Naive B cell (primary cell): ENCODE measurements at places on chromosomes 12 and 14.

- DNase-seq, result no peak
Measured at GRCh38 chr14:78048120-78048519, 122.1 kb upstream of the NRXN3 start.

GRCh38 chr14:55353686-55354467, 57.8 kb downstream of the ATG14 start:
- DNase-seq, result no peak

DNA sequence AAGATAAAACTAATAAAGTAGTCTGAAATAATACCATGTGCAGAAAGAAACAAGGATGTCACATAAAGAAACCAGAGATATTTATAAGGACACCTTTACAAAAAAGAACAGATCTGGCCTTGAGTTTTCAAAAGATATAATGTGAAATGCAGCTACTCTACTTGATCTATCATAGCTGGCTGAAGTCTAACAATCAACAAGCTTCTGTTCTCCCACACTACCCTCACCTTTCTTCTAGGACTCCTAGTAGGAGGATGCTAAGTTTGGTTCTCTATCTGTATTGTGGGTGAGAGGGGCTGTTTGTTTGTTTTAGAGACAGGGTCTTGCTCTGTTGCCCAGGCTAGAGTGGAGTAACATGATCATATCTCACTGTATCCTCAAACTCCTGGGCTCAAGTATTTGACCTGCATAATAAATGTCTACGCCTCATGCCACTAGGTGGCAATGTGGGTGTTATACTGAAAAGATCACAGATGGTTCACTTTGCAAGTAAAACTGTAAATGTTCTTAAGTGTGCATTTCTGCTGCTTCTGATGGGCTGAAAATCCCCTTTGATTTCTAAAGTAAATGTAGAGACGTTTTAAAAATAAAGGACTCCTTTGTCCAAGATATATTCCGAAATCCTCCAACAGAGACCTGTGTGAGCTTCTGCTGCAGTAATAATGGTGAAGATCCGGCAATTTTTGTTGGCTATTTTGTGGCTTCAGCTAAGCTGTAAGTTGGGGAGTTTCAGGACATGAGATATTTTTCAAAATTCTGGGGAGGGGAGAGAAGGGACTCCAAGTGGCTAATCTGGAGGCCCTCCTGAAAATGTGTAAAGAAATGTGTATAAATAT, 269.3 kb downstream of the DAD1 start:
- peak; percentile 38 for DNase-seq

DNA sequence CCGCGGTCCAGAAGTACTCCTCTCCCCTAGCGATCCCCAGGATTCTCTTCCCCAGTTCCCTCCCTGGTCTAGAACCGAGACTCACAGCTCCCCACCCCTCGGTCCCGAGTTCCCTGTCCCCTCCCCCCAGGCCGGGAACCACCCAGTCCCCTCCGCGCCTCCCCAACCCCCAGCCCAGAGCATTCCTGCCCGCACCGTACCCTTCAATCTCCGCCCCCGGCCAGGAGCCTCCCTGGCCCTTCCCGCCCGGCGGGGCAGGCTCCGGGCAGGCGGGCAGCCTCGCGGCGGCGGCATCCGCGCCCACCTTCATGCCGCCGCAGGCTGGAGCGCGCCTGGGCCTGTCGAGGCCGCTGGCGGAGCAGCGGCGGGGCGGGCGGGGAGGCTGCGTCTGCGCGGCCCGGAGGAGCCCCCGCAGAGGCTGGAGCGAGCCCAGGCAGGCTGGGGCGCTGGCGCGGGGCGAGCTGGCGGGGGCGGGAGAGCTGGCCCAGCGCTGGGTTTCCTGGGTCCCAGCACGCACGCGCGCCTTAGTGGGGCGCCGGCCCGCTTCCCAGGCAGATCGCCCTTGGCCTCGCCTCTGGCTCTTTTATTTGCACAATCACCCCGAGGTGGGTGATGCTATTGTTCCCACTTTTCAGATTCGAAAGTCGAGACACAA, 22.2 kb upstream of the GPR132 start:
- DNase-seq, result peak; percentile 41

- DNase-seq, result no peak
Measured at GRCh38 chr12:8038659-8039114, 6.2 kb downstream of the FOXJ2 start.

- no peak for DNase-seq
Measured at GRCh38 chr14:82731526-82731925, 1197.9 kb upstream of the SEL1L start.

DNA sequence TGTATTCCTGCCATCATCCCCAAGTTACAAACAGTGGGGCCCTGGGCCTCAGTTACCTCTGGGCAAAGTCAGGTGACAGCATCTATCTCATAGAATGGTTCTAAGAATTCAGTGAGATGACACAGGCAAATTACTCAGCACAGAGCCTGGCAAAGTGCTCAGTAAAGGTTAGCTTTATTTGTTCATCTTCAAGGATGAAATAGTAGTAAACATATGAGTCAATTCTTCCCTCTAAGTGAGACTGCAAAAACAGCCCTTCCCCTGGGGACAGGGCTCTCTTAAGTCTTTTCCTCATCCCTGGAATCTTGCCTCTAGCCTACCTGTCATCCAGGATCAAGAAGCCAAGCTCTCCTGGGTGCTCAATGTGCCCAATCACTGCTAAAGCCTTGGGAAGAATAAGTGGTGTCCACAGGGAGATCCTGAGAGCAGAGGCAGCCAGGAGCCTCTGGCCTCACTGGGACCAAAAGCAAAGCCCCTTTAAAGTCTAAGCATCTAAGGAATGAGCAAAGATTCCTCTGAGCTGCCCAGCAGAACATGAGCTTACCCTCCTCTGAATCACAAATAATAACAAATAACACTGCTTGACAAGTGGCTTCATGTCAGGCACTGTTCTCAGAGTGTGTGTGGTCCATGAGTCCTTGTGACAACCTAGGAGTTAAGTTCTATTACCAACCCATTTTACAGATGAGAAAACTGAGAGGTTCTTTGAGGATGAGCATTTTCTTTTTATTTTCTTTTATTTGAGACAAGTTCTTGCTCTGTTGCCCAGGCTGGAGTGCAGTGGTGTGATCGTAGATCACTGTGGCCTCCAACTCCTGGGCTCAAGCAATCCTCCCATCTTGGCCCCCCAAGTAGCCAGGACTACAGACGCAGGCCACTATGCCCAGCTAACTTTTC, 12.1 kb downstream of the NUAK1 start:
- DNase-seq, result no peak

- DNase-seq, result no peak
Measured at GRCh38 chr12:93813972-93814821, 137.0 kb downstream of the CRADD start.

- no peak for DNase-seq
Measured at GRCh38 chr12:42172441-42173210, 28.0 kb upstream of the GXYLT1 start.

DNA sequence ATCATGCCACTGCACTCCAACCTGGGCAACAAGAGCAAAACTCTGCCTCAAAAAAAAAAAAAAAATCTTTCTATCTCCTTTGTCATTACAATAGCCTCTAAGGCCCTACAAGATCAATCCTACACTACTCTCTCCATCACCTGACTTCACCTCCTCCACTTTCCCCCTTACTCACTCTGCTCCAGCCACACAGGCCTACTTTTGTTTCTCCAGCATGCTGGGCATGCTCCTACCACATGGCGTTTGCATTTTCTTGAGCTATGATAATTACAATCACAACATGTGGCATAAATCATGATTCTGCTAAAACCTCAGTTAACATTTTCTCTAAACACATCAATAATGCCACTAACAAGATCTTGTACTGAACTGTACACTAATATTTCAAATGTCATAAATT, 7.8 kb downstream of the PPP1R13B start:
- no peak for DNase-seq

GRCh38 chr12:104709692-104710435, 248.2 kb downstream of the SLC41A2 start:
- DNase-seq, result no peak

GRCh38 chr12:5227708-5228373, 184.2 kb downstream of the KCNA5 start:
- no peak for DNase-seq

DNA sequence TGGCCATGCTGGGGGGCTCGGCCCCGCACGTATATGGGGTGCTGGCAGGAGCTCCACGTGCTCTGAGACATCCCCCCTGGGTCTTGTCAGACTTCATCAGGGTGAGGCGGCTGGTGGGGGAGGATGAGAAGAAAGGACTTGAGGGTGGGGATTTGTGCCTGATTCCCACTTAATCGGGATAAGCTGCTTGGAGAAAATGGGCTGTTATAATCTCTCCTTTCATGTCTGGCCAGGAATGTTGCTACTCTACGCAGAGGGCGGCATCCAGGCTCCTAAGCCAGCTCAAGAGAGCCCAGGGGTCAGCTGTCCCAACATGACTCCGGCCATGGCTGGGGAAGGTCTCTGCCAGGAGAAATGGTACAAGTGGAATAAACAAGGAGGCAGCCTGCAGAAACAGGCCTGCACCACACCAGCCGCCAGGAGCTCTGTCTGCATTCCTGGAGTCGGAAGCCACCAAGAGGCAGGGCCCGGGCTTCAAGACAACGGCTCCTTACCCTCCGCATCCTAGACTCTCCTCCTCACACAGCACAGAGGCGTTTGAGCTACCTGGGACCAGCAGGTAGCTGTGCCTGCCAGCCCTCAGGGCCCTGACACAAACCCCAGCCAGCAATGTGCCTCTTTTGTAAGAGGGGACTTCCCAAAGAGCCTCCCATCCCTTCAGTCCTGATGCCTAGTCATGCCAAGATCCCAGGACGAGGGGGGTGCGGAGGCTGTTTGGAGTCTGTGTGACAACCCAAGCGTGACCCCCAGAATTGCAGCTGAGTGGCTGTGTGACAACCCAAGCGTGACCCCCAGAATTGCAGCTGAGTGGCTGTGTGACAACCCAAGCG, 195.8 kb upstream of the DIO3 start:
- DNase-seq, result no peak

DNA sequence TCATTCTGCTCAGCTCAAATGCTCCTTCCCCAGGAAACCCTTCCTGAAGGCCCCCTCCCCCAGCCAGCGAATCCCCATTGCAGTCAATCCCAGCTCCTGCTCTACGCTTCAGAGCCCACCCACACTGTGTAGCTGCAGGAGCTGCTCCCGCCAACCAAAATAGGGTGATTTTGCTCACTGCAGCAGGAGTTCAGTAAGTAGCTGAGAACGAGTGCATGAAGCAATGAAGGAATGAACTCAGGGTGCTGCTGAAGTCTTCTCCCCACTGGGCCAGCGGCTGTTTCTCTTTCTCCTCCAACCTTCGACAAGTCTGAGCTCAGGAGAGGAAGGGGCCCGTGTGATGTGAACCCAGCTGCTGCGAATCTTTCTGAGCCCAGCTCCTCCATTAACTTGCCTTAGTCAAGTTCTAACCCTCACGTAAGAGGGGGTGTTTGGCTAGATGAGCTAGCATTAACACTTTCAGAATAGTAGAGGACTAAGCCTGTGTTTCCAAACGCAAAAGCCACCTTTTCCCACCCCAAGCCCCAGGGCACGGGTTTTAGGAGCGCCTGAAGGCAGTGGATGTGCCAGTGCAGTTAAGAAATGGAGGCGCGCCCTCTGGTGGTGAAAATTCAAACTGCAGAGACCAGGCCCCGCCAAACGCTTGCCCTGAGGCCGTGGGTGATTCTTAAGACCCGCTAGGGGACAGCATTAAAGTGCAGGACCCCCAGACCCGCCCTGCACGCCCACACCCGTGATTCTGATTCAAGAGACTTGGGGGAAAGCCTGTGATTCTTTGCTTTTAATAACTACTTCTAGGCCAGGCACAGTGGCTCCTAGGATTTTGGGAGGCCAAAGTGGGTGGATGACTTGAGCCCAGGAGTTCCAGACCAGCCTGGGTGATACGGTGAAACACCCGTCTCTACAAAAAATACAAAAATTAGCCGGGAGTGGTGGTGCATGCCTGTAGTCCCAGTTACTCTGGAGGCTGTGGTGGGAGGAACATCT, 11.9 kb upstream of the SERPINA4 start:
- DNase-seq, result no peak

- no peak for DNase-seq
Measured at GRCh38 chr14:90381011-90381786, 15.6 kb upstream of the CALM1 start.

DNA sequence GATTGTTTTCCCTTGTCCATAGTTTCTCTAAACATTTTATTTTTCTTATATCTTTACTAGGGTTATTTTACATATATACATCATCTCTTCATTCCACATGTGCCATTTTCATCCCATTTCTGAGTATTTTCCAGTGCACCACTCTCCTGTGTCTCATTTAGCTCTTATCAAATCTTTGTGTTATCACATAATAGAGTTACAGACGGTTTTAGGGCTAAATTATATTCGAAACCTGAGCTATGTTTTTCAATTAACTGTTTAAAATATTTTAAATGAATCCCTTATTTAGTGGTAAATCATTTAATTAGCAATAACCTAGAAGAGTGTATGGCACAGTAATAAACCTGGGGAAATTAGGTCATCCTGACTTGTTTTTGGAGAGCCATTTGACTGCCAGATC, 160.4 kb upstream of the DCN start:
- no peak for DNase-seq

DNA sequence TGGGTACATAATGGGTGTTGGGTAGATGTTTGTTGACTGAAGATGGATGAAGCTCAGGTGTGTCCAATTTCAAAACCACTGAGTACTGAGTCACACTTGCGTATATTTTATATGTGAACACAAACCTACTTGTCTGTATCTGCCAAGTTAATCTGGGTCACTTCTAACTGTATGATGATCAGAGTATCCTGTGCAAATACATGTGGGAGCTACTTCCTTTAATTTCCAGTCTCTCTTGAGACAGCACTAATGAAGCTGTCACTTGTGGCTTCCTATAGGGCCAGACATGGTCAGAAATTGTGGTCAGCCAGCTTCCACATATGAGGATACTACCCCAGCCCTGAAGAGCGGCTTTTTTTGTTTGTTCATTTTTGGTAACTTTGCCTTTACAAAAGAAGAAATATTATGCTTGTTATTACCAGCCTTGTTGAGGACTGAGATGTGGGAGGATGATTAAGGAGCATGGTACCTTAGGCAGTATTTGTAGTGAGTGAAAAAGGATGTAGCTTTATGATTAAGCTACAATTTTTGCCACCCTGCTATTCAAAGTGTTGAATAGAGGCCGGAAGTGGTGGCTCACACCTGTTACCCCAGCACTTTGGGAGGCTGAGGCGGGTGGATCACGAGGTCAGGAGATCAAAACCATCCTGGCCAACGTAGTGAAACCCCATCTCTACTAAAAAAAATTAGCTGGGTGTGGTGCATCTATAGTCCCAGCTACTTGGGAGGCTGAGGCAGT, 32.4 kb downstream of the PLXNC1 start:
- no peak for DNase-seq

GRCh38 chr12:14111230-14111865, 129.9 kb upstream of the GRIN2B start:
- DNase-seq, result peak; percentile 63

DNA sequence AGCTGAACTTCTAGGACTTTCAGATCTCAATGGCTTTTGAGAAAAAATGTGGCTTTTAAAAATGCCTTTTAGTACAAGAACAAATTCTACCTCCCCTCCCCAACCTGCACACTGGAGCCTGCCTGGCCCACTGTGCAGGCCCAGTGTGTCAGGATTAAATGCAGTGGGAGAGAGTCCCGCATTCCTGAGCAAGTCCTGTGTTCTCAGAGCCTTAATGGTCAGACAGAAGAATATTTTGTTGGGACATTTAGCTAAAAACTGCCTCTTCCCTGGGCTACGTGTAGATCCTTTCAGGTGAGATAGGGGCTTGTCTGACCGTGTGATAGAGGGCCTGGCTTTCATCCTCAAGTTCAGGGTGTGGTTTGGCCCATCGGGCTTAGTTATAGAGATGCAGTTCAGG, 63.1 kb upstream of the ESRRB start:
- no peak for DNase-seq
